PC-9 (cell line): ENCODE measurements at places on chromosomes 1 and 21. TPM values are rescaled to one million over a fixed set of nuclear protein-coding genes. Genes with fewer than 3 reads are reported as not detected.
A peak's percentile ranks its signal among the peaks of the same experiment; 100 is the strongest.

The GREM2 gene
- total RNA-seq: not detected in 2 replicates

The KMO gene
- total RNA-seq: 0.07 TPM in 1 of 2 replicates, not detected in the other

The VCAM1 gene
- total RNA-seq: not detected in 2 replicates

The MPZ gene
- total RNA-seq: 0.39 and 0.43 TPM in 2 replicates

The RGS8 gene
- total RNA-seq: not detected in 2 replicates

The CD1D gene
- total RNA-seq: not detected in 2 replicates

The AIM2 gene
- not detected in 2 replicates for total RNA-seq

- DNase-seq: peak; percentile 68
Observed at GRCh38 chr1:117754061-117754969, 148.5 kb downstream of the TENT5C start.

GRCh38 chr1:156914440-156914856 lies 6.0 kb upstream of the LRRC71 start:
- no peak for DNase-seq

DNA sequence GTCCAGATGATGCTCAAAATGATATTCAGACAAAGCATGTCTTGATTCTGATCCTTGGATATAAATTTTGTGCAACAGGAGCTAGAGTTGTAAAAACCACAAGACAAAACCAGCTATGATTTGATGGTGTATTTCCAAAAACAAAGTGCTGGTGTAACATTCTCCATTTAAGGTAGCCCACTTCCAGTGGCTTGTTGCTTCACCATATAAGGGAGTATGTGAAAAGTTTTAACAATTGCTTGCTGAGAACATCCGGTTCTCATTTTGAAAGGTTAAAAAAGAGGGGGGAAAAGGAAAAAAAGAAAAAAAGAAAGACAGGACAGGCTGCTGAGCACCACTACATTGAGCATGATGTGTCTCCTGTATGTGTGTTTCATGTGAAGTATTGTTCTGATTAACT lies 123.6 kb downstream of the MACF1 start:
- no peak for DNase-seq

GRCh38 chr1:94866164-94866807 lies 46.1 kb downstream of the SLC44A3 start:
- DNase-seq: peak; percentile 33

GRCh38 chr1:41641941-41642527 lies 157.6 kb upstream of the EDN2 start:
- no peak for DNase-seq

GRCh38 chr1:48687282-48688045 lies 89.2 kb downstream of the BEND5 start:
- no peak for DNase-seq

GRCh38 chr21:24727803-24728440 lies 879.4 kb downstream of the MRPL39 start:
- DNase-seq: no peak

- DNase-seq: no peak
Observed at GRCh38 chr1:233639611-233640010, 25.7 kb downstream of the KCNK1 start.

DNA sequence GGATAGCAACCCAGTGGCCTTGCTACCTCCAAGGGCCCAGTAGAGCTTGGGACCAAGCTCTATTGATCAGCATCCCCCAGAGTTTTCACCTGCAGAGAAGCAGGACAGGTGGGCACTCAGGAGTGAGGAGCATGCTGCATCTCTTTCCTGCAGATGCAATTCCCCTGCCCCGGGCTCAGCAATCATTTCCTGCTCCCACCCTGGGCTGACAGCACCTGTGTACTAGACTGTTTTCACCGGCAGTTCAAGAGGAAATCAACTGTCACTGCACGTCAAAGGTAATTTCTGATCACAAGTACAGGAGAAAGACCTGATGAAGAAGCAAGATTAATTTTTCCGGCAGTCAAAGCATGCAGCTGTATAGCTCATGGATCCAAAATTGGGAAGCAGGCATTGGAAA lies 8.8 kb upstream of the NT5C1A start:
- DNase-seq: no peak

DNA sequence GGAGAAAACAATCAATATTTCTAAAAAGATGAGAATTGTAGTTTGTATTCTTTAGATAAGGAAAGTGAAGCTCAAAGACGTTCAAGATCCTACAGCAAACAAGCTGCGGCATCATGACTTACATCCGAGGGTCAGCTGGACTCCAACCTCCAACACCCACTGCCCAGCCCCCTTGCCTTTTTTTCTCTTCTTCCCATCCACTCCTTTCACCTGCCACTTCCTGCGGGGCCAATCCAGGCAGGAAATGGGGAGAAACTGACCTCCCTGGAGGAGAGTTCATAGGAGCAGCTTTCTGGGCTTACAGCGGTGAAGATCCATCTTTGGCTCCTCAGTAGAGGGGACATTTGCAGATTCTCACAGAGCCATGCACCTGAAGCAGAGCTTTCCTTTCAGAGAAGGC lies 361.5 kb downstream of the PTPRU start:
- no peak for DNase-seq

DNA sequence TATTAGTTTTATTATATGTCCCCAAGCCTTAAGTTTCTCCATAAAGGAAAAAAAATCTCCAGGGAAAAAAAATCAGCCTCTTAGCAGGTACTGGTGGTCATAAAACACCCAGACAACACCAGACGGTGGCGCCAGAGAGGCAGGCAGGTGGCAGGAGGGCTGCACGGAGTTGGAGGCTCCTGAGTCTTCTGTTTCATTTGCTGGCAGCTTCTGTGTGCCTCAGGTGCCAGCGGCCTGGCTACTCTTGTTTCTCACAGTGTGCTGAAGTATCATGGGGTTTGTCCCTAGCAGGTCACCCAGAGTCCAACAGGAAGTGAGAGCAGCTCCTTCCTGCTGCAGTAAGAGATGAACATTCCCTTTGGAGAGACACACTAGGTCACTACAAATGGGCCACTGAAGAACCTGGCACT lies 123.3 kb upstream of the GADD45A start:
- peak; percentile 97 for DNase-seq

DNA sequence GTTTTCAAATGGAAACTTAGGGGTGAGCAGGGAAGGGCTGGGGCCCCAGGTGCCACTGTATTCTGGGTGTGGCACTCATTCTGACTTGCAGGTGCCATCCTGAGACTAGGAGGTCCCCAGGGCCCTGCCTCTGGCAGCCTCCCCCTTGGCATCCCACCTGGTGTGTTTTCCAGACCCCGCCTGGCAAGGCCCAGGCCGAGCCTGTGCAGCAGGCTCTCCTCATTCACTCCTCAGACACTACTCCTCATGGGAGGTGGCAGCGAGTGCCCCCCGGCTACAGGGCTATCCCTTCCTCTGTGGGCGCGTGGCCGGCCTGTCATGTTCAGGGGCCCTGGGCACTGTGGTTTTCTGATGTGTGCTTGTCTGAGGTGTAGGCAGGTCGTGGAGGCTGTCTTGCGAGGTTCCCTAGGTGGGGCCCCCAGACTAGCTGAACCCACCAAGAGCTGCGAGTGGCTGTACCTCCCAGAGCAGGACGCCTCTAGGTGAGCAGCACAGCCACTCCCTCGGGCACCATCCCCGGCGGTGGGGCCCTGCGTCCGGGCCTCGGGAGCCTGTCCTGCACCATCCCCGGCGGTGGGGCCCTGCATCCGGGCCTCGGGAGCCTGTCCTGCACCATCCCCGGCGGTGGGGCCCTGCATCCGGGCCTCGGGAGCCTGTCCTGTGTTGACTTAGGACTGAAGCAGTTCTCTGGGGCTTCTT lies 13.2 kb downstream of the SLX9 start:
- DNase-seq: no peak

DNA sequence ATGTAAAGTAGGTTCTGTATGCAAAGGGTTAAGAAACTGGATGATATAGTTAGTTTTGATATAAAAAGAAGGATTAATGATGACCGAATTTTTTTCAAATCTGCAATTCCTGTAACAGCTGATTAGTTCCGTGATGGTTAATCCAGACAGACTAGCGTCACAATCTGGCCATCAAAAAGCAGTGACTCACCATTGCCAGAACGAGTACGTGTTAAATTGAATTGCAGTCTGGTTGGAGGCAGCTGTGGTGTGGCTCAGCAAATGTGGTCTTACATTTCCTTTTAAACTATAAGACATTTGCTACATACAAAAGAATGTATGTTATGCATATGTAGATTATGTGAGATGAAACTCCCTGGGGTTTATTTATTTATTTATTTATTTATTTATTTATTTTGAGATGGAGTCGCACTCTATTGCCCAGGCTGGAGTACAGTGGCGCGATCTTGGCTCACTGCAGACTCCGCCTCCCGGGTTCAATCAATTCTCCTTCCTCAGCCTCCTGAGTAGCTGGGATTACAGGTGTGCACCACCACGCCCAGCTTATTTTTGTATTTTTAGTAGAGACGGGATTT lies 139.8 kb downstream of the RYR2 start:
- no peak for DNase-seq

- DNase-seq: peak; percentile 18
Observed at GRCh38 chr1:45172005-45172404, 34.4 kb downstream of the ZSWIM5 start.

DNA sequence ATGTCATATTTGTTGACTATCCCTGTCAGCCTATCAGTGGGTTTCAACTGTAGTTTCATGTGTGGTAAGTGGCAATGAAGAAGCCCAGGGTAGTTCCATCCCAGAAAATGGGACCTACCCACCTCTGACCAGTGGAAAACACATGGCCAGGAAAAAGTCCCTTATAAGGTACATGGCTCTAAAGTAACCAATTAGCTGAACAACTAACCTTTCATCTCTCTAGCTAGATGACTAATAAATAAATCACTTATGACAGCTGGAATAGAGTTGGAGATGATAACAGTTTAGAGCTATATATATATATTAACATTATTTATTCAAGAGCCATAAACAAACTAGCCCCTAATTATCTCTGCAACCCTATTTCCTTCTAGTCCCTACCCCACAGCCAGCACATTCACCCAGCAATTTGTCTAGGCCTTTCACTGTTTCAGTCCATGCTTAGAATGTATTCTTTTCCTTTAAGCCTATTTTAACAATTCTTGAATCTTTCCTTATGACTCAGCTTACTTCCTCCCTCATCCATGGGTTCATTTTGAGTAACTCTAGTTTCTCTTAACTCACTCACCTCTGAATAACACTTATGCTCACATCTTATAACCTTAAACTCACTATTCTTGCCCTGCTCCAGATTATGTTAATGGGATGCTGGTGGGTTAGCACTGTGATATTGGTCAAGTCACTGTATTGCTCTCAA lies 83.7 kb downstream of the TNFSF18 start:
- DNase-seq: no peak

DNA sequence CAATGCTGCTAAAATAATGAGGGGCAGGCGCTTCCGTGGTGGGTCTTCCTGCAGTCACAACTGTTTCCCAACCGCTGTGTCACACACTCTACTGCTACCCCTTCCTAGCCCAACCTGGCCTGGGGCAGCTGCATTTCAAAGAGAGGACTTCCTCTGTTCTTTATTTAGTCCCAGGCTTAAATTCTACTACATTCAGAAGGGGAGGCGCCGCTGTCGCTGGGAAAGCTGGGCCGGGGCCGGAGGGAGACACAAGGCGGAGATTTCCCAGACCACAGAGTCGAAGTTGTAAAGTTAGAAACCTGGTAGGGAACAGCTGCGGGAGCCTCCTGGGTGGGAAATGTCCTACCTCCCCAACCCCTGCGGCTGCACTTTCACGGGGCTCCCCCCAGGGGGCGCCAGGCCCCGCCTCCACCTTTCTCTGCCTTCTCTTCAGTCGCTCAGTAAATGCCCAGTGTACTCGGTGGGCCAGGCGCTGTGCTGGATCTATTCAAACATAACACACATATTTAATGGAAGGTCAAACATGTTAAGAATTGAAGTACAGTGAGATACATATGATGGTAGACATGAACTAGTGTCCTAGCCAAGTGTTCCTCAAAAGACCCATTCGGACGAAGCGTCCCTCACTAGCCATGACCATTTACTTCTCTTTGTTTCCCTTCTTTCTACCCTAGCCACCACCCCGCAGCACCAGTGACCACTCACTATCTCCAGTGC lies 23.1 kb downstream of the DYRK3 start:
- DNase-seq: no peak

- DNase-seq: no peak
Observed at GRCh38 chr1:89598450-89599331, 34.2 kb upstream of the LRRC8C start.

- DNase-seq: no peak
Observed at GRCh38 chr1:9858293-9859035, 34.7 kb upstream of the CLSTN1 start.

- peak; percentile 53 for DNase-seq
Observed at GRCh38 chr1:6157132-6157527, 23.0 kb downstream of the CHD5 start.

DNA sequence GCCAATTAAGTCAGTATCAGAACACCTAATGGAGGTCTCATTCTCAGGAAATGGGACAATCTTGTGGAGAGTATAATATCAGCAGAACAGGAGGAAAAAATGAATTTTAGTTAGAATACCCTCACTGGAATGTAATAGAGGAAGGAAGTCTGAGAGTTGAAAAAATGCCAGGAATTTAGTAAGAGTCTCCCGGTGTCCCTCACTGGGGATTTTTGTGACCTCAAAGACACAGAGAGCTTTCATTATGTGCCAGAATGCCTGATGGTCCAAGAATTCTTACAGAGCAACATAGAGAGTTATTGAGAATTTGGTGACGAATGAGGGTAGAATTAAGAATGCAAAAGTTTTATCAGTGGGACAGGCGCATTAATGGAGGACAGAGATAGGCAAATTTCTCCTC lies 443.5 kb upstream of the B3GALT2 start:
- DNase-seq: no peak

GRCh38 chr1:205170532-205171269 lies 40.8 kb downstream of the DSTYK start:
- no peak for DNase-seq

DNA sequence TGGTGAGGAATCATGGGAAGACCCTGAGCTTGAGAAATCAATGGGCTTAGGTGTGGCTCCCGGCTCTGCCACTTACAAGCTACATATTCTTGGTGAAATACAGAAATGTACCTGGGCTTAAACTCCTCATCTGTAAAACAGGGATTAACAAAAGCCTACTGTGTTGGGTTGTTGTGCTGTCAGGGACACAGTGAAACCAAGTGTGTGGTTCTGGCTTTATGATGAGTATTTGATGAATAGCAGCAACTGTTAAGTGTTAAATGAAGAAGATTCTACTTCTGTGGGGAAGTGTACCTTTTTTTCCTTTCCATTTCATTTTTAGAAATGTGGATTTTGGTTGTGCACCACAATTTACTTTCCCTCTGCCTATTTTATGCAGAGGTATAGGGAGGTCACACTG lies 41.1 kb upstream of the DUSP10 start:
- DNase-seq: no peak

GRCh38 chr1:17538428-17539117 lies 925 bp upstream of the ARHGEF10L start:
- DNase-seq: no peak

DNA sequence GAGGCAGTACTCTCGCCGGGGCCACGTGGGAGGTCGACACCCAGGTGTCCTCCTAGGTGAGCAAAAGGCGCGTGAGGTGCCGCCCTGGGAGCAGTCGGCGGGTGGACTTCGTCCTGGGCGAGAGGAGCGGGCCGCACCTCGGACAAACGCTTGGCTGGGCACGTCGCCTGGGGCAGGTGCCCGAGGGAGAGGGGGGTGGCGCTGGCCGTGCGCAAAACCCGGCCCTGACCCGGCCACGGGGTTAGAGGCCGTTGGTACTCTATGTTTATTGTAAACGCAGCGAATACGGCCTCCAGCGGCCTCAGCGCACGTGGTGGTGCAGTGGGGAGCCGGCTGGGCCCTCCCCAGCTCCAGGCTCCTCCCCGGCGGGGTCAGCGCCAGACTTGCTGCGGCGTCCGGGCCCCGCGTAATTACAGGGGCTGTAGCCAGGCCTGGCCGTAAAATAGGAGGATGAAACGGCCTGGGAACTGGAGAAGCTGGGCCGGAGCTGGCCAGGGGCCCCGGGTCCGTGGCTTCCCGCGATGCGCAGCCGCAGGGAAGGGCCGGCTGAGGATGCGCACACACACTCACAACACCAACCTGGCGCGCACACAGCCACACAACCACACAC lies 1.6 kb upstream of the EFNA1 start:
- DNase-seq: no peak
